NCI-H1930 (cell line): ENCODE measurements at places on chromosomes 1 and 21.

DNA sequence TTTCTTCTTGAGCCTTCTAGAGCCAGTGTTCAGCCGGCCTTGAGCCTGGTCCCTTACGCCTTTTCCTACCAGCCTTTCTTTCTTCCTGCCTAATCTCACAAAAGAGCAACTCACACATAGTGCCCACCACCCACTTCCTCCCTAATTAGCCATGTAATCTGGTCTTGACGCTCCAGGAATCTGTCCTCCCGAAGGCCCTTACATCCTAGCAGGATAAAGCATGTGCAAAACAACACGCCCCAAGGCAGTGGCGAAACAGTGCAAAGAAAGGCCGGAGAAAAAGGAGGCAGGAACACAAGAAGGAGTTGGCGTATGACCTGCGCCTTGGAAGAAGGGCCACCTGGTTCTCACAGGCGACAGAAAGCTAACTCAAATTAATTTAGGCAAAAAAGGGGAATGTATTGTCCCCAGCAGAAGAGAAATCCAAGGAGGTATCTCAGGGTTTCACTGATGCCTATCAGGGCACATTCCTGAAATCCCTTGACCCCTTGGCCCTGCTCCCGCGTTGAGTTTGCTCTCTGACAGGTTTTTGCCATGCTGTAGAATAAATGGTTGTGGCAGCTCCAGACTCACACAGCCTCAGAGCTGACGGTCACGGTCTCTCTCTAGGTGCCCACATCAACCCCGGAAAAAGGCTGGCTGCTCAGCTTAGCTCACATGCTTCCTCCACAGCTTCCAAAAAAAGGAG, 79.0 kb downstream of the ZNF281 start:
- no peak for DNase-seq

GRCh38 chr1:202135221-202135721, 9.3 kb downstream of the ARL8A start:
- DNase-seq, result peak; percentile 66

DNA sequence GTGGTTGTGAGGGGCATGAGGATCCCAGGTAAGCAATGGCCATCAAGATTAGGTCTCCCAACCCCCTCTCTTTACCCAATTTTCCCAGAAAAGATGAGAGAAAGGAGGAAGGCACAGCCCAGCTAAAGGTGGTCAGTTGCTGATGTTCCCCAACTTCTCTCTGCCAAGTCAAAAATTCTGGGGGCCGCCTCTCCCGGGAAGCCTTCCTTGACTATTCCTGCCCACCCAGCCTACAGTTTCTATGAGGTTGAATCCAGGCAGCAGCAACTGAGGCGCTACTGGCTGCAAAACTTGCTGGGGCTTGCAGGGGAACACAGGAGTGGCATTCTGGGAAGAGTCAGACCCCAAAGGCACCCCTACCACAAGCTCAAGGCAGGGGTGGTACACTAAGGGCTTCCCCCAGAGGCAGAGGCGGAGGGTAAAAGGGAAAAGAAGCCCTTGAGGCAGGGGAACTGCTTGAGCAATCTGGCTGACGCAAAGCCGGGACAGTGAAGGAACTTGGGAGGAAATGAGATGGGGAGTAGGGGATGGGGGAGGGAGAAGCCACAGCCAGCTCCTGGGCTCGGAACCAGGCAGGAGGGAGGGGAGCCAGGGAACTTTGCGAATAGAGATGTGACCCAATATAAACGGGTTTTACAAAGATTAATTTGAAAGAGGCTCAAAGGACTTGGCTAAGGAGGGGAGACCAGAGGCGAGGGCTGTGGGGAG, 31.2 kb downstream of the SDC3 start:
- no peak for DNase-seq

DNA sequence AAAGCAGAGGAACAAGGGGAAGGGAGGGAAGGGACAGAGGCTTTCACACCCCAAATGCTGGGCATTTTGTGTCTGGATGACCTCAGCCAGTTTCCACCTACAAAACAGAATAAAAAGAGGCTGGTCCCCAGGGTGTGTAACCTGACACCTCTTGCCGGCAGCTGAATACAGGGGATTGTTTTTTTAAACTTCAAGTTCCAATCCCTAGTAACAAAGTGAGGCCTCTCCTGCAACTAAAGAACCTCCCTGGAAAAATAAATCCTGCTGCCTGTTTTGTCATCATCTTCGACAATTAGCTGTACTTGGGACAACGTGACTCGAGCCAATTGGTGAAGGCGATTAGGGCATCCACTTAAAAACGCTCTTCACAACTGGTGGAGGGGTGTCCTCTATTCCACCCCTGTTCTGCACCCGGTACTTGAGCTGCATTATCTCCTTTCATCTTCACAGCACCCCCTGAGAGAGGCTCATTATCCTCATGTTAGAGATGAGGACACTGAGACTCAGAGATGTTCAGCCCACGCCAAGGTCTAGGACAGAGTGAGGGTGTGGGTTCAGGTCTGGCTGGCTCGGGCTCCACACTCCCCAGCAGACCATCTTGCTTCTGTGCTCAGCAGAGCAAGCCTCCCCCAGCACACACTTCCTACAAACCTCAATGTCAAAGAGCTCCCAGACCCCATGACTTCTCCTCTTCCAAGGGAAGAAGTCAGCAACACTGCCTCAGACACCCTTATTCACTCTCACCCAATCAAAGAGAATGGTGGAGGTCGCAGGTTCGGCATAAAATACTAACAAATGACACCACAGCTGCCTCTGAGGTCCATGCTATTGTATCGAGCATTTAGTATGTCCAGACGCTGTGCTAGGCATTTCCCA, 15.2 kb downstream of the ITPKB start:
- DNase-seq, result peak; percentile 50

DNA sequence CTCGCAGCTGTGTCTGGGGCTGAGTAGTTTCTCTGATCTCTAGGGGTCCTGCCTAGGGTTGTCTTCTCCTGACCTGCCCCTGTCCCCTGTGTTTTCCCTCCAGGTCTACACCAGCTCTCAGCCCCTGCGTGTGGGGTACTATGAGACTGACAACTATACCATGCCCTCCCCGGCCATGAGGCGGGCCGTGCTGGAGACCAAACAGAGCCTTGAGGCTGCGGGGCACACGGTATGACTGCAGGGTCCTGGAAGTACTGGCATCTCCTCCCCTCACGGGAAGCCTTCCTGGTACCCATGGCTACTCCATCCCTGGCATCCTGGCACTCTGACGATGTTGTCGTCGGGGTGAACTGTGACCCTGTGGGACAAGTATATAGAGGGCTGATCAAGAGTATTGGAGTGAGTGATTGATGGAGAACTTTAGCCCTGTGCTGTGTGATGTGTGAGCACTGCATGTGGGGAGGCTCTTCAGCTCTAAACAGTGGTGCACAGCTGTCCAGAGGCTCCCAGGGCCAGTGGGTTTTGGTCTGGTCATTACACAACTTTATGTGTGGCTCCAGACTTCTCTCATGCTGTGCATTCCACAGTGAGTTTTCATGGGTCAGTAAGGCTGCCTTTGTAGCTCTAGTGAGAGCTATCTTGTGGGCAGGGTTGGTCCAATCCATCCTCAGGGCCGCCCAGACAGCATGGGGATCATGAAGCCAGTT, 14.4 kb downstream of the FAAH start:
- no peak for DNase-seq

DNA sequence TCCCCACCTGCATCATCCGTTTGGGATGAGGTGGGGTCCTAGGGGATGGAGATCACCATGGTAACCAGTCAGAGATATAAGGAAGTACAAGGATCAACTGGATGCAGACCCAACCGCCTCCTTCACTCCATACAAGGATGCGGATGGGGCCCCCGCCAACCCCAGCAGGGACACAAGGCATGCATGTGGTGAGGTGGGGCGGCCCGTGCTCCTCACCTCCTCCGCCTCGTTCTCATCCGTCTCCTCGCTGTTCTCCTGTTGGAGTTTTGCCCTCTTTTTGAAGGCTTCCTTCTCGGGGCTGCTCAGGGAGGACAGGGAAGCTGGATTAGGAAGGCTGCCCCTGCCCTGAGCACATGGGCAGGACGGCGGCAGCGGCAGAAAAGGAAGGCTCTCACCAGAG, 23.8 kb downstream of the KIF21B start:
- DNase-seq, result no peak

- no peak for DNase-seq
Observed at GRCh38 chr1:225592362-225593025, 60.4 kb downstream of the ENAH start.
